ENCODE measurements at places on chromosomes 3 and 15.

DNA sequence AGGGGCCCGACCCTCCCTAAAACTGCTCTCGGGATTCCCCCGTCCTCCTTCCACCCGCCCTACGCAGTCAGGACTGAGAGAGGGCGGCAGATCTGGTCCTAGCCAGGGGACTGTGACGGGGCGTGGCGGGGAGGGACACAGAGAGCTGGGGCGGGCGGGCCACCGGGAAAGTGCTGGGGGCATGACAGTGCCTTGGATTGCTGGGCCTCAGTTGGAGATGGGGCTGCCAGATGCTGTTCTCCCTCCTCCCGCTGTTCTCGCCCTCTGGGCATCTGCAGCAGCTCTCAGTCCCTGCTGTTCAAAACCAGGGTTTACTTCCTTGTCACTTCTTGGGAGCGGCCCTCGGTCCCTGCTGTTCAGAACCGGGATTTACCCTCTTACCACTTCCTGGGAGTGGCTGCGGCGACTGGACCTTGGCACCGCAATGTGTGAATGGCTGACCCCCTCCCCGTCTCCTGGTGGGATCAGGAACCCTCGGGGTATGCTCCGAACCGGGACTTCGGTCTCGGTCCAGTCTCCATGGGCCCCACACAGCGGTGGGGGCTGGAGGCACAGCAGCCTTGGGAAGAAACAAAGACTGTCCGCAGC is 1.8 kb upstream of the RPP25 start:
- peak; percentile 24 for DNase-seq

GRCh38 chr3:46908294-46908985 is 30.9 kb downstream of the PTH1R start:
- no peak for DNase-seq

DNA sequence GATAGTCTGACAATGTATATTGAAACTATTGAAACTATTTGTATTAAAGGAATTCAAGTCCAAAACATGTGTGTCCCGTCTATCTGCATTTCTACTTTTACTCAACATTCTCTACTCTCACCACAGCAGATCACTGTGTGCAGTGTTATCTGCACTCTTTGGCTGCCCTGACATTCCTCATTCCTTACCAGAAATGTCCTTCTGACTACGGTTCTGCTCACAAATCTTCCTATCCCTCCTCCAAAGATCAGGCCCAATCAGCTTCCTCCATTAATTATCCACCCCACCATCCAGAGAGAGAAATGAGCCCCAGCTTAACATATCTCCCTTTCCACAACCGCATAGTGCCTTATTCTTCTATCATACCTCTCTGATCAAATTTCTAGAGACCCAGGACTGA is 94.7 kb downstream of the TBL1XR1 start:
- DNase-seq = no peak

GRCh38 chr3:151890721-151891141 is 17.3 kb downstream of the SUCNR1 start:
- DNase-seq = no peak

- DNase-seq = no peak
These were observed 50.7 kb downstream of the FOXP1 start for GRCh38 chr3:71532639-71533395.

DNA sequence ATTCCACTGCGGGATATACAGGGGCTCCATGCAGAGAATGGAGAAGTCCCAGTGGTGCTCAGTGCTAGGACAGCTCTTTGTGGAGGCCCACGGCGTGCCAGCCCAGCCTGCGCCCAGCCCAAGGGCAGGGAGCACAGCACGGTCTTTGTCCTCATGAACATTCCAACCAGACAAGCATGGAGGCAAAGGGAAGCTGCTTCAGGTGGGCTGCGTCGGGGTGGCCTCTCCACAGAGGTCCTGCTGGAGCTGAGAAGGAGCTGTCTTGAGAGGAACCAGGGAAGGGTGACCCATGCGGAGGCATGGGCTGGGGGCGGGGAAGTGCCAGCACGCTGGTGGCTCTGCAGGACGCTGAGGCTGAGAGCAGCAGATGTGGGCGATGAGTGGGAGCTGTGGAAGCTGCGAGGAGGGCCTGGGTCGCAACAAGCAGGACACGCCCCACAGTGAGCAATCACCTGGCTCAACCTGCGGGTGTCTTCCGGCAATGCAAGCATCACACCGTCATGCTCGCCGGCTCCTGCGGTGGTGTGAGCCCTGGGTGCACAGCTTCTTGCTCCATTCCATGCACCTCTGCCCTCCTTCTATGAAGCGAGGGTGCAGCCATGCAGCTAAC is 14.0 kb upstream of the KLF15 start:
- no peak for DNase-seq

DNA sequence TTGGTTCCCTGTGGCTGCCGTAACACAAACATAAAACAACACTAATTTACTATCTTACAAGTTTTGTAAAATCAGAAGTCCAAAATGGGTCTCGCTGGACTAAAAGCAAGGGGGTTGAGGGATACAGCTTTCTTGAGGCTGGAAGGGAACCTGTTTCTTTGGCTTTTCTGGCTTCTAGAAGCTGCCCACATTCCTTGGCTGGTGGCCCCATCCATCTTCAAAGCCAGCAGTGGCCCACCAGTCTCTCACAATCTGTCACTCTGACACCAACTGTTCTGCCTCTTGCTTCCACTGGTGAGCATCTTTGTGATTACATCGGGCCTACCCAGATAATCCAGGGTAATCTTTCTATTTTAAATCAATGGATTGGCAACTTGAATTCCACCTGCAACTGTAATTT is 1.1 kb upstream of the ANPEP start:
- DNase-seq = no peak

GRCh38 chr15:55915876-55916567 is 77.4 kb downstream of the NEDD4 start:
- DNase-seq = no peak

All from germinal center (tissue), 1 donor.